Activated CD4-positive, alpha-beta T cell treated with anti-CD3 and anti-CD28 coated beads, Interleukin-2, amount 10 ng/mL, durations not matched to agents 7 days and 5 days (primary cell): ENCODE measurements at places on chromosomes 13 and 19. TPM values are rescaled to one million over a fixed set of nuclear protein-coding genes. Genes with fewer than 3 reads are reported as not detected.

GRCh38 chr13:25988661-25989060 lies 63.2 kb downstream of the SHISA2 start:
- DNase-seq, result no peak

- no peak for DNase-seq
Observed at GRCh38 chr19:4913996-4914735, 4.9 kb downstream of the UHRF1 start.

CRLF1 gene
- total RNA-seq, result not detected

ZNF543 gene
- total RNA-seq, result 9.1 TPM

DNA sequence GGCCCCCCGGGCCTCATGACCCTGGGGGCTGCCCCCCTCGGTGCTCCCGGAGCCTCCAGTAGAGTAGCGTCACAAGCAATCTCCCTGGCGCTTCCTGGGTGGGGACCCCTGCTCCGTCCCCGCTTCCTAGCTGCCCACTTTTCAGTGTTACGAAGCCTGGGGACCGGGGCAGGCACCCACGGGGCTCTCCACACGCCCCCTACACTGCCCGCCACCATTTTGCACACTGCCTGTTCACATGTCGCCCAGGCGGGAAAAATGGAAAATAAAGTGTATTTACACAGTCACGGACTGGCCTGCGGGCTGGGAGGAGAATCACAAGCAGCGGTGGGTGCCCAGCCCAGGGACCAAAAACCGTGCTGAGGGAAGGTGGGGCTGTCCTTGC lies 9.5 kb downstream of the PRR36 start:
- DNase-seq, result no peak
